Tibial artery (tissue), 4 donors: ENCODE measurements at places on chromosomes 1 and 21.

DNA sequence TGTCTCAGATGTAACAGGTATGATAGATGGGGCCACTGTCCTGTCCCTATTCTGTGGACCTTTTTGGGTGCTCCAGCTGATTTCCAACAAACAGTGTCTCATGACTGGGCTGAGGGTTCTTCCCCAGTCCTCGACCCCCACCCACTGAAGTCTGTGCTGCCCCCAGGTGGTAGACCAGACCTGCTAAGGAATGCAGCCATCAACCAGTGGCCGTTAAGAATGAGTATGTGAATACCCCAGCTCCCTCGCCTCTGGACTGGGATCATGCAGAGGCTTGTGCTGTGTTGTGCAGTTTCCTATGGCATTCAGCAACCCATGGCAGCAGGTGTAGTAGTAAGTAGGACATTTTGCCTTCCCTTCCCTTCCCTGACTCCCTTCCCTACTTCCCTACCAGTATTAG is 183.1 kb upstream of the KAZN start:
- H3K36me3 ChIP-seq = no peaks in the 10 kb centered on the region
- H3K4me1 ChIP-seq = no peaks in the 10 kb centered on the region
- no peak for DNase-seq
- H3K4me3 ChIP-seq = no peak overlapping the region
- H3K27ac ChIP-seq = no peak overlapping the region

- no peak overlapping the region for H3K27ac ChIP-seq
- H3K36me3 ChIP-seq = peaks cover 58% of the 10 kb centered on the region
- DNase-seq = no peak
- no peak overlapping the region for H3K4me3 ChIP-seq
Observed at GRCh38 chr1:35564884-35565741, 7.5 kb downstream of the NCDN start.

GRCh38 chr1:7002728-7003127 is 217.5 kb downstream of the CAMTA1 start:
- H3K27ac ChIP-seq = no peak overlapping the region

DNA sequence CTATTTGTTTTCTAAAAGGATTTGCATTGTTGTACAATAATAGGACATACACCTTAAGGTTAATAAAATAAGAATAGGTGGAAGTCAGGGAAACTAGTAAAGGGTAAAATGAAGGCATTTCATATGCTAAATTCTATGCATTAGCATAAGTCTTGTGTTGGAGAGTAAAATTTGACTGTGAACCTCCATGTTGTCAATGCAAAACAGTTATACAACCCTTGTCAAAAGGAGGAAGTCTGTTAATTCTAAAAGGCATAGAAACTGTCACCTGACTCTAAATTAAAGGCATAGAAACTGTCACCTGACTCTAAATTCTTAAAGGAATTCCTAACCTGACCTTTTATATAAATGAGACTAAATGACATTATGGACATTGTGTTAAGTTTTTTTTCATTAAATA is 291.8 kb downstream of the OLFM3 start:
- H3K27ac ChIP-seq = no peak overlapping the region
- H3K4me1 ChIP-seq = no peaks in the 10 kb centered on the region
- DNase-seq = no peak

- H3K36me3 ChIP-seq = no peaks in the 10 kb centered on the region
- no peak for DNase-seq
- H3K27me3 ChIP-seq = no peaks in the 10 kb centered on the region
Observed at GRCh38 chr1:115275216-115275615, 62.8 kb downstream of the NGF start.

- no peak for DNase-seq
- H3K36me3 ChIP-seq = no peaks in the 10 kb centered on the region
- H3K27ac ChIP-seq = no peak overlapping the region
- H3K4me3 ChIP-seq = no peak overlapping the region
- peaks cover under 1% of the 10 kb centered on the region for H3K4me1 ChIP-seq
Observed at GRCh38 chr1:231596337-231596791, 30.2 kb upstream of the DISC1 start.
